ENCODE measurements at places on chromosomes 16 and 17.

- no peak for DNase-seq
Measured at GRCh38 chr17:2151358-2152033, 96.6 kb downstream of the HIC1 start.

DNA sequence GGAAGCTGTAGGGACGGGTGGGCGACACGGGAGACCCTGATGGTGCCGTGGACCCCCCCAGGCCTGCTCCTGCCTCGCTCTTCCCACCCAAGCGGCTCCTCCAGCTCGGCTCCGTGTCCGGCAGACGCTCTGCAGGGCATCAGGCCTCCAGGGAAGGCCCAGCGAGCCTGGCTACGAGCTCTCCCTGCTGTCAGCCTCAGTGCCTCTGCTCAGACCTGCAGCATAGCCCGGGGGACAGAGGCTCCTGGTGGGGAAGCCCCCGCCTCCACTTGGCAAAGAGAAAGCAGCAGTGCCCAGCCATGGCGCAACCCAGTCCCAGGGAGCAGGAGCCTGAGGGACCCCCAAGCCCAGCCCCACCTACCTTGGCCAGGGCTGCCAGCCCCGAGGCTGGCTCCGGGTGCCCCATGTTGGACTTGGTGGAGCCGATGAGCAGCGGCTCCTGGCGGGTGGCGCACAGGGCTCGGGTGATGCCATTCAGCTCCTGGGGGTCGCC is 5.9 kb downstream of the FASN start:
- DNase-seq = no peak

- DNase-seq = no peak
Measured at GRCh38 chr17:80794281-80795089, 197.2 kb upstream of the CHMP6 start.

GRCh38 chr16:2956579-2956956 is 7.5 kb upstream of the KREMEN2 start:
- no peak for DNase-seq

- no peak for DNase-seq
Measured at GRCh38 chr17:17111401-17112393, 69.4 kb downstream of the MPRIP start.

DNA sequence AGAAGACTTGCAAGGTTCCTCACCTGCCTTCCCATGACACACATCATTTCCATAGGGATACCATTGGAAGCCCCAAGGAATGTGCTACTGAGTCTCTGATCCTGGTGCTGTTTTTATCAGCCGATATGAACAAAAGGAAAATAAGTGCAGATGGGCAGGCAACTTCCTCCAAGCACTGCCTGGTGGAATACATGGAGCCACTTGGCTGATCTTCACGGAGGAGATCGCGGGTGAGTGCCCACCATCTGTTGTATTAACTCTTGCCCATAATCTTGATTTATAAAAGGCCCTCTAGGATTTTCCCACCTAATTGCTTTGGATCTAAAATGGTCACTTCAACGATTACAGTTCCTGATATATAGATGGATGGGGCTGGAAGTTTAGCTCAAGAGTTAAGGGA is 24.7 kb upstream of the CDRT15 start:
- DNase-seq = no peak

GRCh38 chr16:12819126-12820117 is 15.7 kb upstream of the CPPED1 start:
- DNase-seq = peak; percentile 35

DNA sequence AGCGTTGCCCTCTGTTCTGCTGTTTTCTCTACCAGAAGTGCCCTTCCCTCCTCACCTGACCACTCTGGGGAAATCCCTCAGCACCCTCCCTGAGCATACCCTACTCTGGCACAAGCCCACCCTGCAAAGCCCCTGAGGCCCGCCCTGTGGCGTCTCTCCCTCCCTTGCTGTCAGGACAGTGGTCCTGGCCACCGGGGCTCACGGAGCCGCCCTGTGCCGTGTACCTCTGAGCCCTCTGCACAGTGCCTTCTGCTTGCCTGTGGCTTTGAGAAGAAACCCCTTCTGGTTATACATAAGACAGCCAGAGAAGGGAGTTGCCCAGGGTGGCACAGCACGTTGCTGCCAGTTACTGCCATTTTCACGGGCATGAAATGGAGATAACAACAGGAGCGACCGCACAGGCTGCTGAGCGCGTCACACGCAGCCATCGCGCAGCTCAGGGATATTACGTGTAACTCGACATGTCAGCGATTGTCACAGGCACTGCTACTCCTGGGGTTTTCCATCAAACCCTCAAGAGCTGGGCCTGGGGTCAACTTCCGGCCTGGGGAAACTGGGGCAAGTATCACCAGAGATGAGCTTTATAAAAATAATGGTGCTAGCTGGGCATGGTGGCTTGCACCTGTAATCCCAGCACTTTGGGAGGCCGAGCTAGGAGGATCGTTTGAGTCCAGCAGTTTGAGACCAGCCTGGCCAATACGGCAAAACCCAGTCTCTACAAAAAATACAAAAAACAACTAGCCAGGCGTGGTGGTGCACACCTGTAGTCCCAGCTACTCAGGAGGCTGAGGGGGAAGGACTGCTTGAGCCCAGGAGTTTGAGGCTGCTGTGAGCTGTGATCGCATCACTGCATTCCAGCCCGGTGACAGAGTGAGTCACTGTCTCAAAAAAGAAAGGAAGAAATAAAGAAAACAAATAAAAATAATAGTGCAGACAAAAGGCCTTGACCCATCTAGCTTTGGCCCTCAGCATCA is 14.8 kb downstream of the SCGB1C2 start:
- no peak for DNase-seq

- no peak for DNase-seq
Measured at GRCh38 chr17:49146620-49147306, 14.2 kb downstream of the B4GALNT2 start.
